ENCODE measurements at places on chromosomes 13 and 19.

DNA sequence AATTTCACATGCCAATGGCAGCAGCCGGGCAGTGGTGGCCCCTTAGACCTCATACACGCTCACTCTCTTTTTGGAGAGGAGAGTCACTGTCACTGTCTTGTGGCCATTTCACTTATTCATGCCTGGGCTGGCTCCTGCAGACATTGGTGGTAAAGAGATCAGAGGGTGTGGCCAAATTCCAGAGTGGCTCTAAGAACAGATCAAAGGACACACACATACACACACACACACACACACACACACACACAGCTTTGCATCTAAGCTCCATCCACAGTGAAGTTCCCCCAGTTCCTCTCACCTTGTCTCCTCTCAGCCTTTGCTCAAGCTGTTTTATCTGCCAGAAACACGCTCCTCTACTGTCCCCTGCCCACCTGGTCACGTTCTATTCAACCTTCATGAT lies 46.5 kb upstream of the KPNA3 start:
- no peak for DNase-seq

- DNase-seq: no peak
Measured at GRCh38 chr13:100063906-100064305, 25.0 kb upstream of the PCCA start.

DNA sequence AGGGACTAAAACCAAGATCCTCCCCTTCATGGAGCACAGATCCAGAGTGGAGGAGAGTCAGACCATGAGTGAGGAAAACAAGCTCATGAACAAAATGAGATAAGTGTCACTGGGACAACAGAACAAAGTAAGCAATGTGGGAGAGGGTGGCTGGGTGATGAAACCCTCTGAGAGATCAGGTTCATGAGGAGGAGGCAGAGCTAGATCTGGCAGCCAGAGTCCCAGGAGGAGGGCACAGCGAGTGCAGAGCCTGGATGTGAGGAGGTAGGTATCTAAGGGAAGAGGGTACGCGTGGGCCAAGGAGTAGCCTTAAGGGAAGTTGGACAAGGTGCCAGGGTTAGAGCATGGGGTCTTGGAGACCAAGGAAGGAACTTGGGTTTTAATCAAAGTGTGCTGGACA lies 1311.9 kb downstream of the UQCRFS1 start:
- DNase-seq: no peak

GRCh38 chr19:53394522-53394973 lies 401 bp upstream of the ZNF765 start:
- no peak for DNase-seq

DNA sequence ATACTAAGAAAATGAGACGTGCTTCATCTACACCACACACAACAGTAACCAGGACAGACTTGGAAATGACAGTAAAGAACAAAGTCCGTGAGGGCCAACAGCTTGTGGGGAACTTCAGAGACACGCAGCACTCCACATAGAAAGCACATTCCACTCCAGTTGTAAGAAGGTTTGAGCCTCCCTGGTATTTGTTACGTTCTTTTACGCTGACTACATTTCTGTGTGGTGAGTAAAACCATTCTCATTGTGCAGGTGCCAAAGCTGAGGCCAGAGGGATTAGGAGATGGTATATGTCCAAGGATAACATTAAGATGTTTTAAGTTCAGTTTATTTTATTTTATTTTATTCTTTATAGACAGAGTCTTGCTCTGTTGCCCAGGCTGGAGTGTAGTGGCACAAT lies 1189.9 kb downstream of the UQCRFS1 start:
- no peak for DNase-seq

- DNase-seq: no peak
Measured at GRCh38 chr19:5484398-5485285, 29.4 kb downstream of the ZNRF4 start.

- no peak for DNase-seq
Measured at GRCh38 chr13:96403651-96404050, 313.7 kb downstream of the HS6ST3 start.

- no peak for DNase-seq
Measured at GRCh38 chr13:39282400-39282972, 244.2 kb downstream of the NHLRC3 start.

DNA sequence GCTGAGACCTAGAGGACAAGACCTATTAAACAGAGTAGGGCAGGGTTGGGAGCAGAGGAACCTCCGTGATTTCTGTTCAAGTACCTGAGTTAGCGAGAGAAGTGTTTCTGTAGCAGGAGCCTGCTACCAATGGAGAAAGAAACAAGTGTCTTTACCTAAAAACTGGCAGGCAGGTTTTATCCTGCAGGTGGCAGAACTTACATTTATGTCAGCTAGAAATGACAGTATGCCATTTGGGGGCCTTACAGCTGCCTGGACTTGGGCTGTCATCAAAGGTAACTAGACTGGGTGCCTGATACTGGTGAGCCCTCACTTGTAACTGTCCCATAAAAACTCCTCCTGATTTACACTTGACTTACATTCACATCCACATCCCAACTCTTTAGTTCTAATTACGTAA lies 185.3 kb upstream of the MIR17HG start:
- no peak for DNase-seq

DNA sequence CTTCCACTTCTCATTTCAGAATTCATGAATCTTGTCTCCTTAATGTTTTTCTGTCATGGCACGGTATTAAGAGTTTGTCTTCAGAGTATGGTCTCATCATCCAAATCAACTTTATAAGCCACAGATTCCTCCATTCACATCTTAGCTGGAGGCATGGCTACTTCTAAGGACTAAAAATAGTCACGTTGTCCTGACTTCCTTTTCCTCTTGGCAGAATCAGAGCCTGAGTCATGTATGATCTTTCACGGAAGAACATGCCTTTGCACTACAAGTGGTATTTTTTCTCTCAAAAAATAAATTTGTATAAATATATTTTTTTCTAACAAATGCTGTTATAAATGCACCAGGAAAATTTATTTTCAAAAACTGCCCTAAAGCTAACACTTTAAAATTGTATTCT lies 71.4 kb downstream of the ALOX5AP start:
- DNase-seq: no peak

GRCh38 chr13:107475753-107476453 lies 739.4 kb downstream of the LIG4 start:
- DNase-seq: no peak

DNA sequence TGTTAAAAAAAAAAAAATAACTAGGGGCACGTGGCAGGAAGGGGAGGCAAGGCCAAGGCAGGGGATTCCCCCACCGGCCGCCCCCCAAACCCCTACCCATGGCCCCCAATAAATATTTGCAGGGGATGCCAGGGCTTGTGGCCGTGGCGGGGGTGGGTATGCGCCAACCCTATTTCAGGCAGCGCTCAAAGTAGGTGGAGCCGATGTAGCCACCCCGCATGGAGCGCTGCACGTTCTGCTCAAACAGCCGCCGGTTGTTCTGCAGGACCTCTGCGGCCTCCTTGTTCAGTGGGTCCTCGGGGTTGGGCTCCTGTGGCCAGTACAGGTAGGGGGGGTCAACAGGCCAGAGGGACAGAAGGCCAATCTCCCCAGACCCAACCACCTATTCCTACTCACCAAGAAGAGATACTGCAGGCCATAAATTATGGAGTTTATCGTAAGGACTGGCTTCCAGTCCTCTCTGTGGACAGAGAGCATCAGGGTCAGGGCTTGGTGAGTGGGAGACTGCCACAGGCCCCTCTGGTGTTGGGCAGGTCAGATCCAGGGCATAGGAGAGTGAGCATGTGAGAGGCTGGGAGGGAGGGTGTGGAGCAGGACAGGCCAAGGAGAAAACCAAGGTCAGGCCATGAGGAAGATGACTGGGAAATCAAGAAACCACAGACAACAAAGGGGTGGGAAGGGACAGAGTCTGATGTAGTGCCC lies 1.2 kb upstream of the CHMP2A start:
- no peak for DNase-seq
